ENCODE measurements at places on chromosomes 4 and X.

- DNase-seq: no peak
Observed at GRCh38 chr4:174193438-174194374, 89.8 kb downstream of the FBXO8 start.

DNA sequence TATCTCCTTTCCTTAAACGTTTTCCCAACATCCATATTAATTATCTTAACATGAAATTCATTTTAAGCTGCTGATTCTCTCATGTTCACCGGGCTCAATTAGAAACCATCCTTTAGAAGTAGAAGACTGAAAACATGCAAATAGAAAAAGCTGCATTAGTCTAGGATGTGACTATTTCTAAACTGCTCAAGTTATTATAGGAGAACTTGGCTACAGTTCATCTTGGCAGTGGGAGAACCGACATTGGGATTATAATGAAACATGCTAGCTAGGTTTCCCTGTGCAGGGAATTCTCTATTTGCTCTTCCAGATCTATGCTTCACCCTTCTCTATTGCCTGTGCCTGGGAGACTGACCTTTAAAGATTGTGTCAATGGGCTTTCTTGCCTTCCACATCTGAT is 151.0 kb upstream of the PPARGC1A start:
- DNase-seq: no peak

DNA sequence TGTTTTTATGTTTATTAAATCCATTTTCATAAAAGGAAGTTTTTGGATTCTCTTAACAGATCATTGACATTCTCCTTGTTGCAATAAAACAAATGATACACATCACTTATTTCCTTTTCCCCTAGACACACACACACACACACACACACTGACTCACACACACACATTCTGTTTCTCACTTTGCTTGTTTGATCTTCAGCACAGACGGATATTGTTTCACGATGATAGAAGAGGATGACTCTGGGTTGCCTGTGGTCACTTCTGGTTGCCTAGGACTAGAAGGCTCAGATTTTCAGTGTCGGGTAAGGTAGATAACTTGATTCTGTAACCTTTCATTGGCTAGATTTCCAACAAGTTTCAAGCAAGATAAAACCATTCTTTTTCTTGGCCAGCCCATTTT is 356.8 kb downstream of the BMPR1B start:
- no peak for DNase-seq

GRCh38 chr4:72314869-72315268 is 254.2 kb downstream of the ADAMTS3 start:
- no peak for DNase-seq

DNA sequence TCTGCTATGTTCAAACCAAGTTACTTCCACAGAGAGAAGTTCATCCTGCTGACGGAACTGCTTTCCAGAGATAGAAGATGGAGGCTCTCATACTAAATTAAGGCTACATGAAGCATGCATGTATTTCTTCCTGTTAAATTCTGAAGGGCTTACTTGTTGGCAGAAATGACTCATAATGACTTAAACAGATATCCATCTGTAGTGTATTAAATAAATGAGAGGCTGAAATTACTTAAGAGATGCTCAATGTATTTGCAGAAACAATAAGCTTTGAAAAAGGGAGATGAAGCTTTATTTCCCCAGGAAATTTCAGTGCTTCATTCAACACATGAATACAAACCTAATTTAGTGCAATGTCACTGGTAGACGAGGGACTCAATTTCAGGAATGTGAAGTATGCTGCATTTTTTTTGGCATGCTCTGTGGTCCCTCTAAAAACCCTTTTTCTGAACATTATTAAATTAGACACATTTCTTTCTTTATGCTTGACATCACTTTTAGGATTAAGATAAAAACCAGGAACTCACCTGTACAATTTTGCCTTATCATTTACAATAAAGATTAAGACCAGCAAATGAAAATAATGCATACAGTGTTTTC is 759.1 kb upstream of the POU3F4 start:
- no peak for DNase-seq

GRCh38 chr4:122689972-122690371 is 42.5 kb upstream of the BBS12 start:
- no peak for DNase-seq

DNA sequence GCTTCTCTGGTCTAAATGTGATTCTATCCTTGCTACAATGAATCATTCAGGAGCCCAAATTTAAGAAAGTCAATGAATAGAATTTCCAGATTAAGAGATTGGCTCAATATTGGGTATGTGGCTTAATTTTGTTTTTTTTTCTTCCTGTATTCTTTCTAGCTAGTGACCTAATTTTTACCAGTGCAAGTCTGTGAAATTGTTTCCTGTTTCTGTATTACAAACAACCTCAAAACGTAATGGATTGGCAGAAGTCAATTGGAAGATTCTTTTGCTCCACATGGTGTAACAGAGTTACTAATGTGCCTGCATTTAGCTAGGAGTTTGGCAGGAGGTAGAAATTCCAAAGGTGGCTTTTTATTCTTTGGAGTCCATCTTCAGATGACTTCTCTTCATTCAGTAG is 17.6 kb downstream of the DYNLT3 start:
- DNase-seq: no peak
